ENCODE measurements at places on chromosomes 13 and 19.

DNA sequence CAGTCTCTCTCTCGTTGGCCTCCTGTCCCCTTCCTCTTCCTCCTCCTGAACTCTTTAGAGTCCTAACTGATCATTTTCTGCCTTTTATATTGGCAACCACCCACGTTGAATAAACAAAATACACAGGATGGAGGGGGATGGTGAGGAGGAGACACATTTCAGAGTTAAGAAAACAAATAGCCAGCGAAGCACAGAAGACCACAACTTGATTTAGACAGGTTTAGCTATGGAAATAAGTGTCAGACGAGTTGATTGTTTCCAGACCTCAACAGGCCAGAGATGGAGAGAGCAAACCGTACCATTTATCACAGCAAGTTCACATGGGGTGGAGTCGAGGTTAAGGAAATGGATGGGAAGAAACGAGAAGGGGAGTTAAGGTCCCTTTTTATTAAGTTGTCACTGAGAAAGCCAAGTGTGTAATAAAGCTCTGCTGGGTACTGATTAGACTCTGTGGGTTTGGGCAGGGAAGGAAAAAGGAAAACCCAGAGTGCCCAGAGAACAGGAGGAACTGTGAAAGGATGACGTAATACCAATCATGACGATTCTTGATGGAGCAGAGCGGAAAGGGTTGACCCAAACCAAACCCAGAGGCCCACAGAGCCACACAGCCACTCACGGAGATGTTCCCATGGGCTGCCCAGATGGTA is 11.1 kb upstream of the SERP2 start:
- no peak for DNase-seq

DNA sequence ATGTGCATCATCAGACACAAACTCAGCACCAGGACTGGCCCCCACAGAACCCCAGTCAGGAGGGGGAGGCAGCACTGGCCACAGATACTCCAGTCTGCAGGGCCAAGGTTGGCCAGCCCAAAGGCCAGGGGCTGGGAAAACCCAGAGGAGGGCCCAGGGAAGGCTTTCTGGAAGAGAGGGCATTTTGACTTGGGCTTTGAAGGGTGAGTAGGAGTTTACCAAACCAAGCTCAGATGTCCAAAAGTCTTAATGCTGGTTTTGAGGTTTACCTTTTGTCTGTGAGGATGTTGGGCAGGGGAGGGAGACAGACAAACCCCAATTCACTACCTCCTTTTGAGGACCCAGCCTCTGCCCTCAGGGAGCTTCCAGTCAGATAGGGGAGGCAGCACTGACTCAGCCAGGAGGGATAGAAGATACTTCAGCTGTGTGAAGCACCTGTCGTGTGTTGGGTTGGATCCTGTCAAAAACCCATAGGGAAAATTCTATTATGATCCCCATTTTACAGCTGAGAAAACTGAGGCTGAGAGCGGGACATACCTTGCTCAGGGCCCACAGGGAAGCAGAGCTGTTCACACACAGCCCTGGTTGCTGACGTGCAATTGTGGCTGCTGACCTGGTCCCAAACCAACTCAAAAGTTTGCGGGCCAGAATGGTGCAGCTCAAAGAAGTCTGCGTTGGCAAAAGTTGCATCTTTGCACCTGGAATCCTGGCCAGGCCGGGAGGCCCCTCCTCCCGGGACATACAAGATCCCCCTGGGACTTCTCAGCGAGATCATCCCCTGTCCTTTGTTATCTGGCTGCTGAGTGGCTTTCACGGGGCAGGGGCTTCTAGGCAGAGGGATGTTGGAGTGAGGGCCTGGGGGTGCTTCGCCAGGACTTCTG is 13.1 kb downstream of the CILP2 start:
- DNase-seq = no peak

- peak; percentile 97 for DNase-seq
Observed at GRCh38 chr19:52690369-52691214, 44.3 kb downstream of the ZNF611 start.

GRCh38 chr13:26406791-26407190 is 150.7 kb upstream of the WASF3 start:
- DNase-seq = no peak

GRCh38 chr19:30439310-30439709 is 67.1 kb downstream of the ZNF536 start:
- no peak for DNase-seq

DNA sequence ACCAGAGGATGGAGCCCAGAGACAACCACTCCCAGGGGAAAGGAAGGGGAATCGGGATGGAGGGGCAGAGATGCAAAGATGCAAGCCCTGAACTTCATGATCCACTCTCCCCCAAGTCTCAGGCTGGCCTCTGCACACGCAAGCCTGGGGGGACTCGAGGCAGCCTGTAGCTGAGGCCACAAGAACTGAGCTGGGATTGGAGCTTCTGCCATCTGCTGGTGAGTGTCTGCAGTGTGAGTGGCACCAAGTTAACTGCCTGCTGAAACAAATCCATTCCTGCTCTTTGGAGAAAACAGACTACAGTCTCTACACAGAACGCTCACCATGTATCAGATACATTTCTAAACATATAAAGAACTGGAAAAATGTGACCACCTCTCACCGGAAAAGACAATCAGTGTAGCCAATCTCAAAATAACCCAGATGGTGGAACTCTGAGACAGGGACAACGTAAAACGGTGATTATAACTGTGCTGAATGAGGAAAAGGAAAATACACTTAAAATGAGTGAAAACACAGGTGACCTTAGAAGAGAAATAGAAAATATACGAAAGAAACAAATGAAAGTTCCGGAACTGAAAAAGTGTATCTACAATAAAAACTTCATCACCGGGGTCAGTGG is 62.1 kb downstream of the KLF2 start:
- peak; percentile 85 for DNase-seq

DNA sequence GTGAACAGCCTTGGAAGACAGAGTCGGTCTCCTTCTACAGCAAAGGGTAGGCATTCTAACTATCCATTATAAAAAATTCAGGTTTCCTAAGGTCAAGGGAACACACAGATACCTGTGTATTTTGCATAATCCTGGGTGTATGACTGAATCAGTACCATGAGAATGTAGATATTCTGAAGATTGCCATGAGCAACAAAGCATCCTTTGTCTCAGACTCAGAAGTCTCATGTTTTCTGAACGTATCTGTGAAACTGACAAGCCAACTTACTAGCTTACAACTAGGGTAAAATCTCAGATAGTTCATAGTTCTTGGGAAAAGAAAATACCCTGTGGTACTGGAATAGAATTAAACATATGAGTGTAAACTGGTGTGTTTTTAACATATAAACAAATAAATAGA is 6.5 kb downstream of the ZNF566 start:
- DNase-seq = no peak

DNA sequence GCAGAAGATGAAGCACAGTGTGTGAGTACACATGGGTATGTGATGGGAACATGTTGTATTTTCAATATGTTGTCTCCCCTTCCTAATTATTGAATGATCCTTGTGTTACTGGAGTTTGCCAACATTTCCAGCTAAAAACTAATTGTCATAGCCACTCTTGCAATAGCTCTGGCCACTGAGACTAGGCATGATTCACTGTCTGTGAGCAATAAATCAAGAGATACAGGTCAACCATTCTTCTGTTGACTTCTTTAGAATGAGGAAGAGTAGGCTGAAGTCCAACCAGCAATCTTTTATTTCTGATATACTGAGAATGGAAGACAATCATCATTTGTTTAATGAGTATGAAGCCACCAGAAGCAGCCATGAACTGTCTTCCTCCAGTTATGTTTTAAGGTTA is 413.9 kb downstream of the SLITRK5 start:
- DNase-seq = no peak

DNA sequence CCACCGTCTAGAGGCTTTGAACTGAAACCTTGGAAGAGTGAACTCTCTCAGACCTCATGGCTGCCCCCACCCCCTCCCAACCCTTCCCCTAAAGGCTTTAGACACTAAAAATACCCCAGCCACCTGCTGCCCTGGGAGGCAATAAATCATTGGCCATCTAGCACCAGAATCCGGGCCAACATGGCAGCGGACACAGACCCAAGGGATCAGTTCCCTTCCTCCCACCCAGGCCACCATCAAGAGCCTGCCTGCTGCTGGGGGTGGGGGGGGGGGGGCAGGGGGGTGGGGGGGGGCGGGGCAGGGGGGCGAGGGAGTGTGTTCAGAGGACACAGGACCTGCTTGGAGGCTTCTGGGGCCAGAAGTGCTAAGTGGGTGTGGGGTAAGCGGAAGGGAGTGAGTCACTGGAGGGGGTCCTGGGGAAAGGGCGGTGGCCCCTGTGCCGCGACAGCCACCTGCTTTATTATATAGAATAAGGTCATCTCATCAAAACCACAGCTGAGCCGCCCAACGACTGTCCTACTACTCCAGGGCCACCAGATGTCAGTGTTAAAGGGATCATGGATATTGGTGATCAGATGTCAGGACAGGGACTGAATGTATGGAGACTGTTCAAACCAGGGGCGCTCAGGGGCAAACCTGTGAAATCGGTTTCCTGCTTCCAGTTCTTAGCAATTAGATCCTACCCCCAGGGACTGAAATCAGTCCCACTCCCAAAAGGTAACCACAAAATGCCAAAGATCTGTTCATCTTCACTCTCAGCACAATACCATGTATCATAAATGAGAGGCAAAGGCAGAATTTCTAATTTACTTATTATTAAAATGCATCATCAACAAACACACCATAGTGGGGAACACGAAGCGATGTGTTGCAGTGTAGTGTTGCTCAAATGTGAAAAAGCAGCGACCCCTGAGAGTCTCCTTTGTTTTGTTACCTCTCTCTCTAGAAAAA is 24.3 kb downstream of the ARL11 start:
- DNase-seq = peak; percentile 83

DNA sequence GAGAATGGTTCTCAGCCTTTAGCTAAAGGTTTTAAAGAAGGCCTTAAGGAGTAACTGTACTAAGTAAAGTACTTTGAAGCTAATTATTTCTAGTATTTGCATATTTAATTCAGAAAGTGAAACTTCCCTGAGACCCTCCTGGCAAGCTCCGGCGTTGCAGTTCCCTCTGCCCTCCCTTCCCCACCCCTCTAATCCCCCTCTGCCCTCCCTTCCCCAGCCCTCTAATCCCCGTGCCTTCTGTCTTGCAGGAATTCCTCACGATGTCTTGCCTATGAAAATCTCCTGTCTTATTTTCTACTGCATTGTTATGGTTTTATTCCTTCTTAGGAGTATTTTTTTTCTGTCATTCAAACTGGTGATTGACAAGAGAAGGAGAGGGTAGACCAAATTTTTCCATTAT is 236.9 kb downstream of the COL4A1 start:
- DNase-seq = no peak

GRCh38 chr19:12230751-12231733 is 63.6 kb downstream of the ZNF44 start:
- DNase-seq = no peak

DNA sequence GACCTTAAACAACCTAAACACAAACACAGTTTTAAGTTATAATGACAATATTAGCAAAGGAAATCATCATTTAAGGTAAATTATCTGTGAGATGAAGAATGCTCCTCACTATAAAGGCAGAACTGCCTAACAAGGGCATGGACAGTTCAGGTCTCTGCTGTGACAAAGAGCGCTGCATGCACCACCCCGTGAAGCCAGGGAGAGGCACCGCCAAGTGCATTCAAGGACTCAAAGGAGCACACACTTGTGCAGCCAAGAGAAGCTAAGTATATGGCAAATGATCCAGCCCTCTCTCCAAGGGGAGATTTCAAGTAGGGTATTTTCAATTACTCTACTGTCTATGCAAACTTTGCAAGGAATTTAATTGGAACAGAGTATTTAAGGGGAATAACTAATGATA is 126.0 kb downstream of the RAP2A start:
- no peak for DNase-seq

- no peak for DNase-seq
Observed at GRCh38 chr19:4324228-4324627, 14.4 kb downstream of the STAP2 start.

DNA sequence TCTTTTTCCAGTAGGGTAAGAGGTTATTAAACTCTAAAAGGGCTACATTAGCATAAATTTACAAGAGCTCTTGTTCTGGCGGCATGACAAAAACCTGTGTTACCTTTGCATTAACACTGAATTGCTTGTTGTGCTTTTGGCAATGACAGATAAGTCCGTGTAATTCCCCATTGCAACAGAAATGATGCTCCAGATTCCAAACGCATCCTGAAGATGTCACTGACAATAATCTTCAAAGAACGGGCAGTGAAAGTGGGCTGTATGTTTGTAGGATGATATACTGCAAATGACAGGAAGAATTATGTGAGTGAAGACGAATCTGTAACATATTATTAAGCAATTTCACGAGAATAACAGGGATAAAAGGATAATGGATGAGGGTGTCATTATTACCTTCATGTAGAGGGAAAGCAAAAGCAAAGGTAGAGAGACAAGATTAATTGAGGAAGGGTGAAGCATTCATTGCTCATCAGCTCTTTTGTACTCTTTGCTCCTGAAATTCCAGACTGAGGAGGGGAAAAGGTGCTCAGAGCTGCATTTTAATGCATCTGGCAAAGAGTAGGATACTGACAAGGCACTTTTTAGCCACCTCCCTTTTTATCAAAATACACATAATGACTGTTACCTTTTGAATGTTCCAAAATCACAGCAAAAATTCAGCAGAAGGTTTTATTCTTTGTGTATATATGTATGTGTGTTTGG is 38.5 kb upstream of the MAB21L1 start:
- DNase-seq = no peak

- DNase-seq = no peak
Observed at GRCh38 chr13:98676239-98676638, 76.2 kb downstream of the SLC15A1 start.

GRCh38 chr13:46962281-46962941 is 65.6 kb upstream of the HTR2A start:
- DNase-seq = no peak

DNA sequence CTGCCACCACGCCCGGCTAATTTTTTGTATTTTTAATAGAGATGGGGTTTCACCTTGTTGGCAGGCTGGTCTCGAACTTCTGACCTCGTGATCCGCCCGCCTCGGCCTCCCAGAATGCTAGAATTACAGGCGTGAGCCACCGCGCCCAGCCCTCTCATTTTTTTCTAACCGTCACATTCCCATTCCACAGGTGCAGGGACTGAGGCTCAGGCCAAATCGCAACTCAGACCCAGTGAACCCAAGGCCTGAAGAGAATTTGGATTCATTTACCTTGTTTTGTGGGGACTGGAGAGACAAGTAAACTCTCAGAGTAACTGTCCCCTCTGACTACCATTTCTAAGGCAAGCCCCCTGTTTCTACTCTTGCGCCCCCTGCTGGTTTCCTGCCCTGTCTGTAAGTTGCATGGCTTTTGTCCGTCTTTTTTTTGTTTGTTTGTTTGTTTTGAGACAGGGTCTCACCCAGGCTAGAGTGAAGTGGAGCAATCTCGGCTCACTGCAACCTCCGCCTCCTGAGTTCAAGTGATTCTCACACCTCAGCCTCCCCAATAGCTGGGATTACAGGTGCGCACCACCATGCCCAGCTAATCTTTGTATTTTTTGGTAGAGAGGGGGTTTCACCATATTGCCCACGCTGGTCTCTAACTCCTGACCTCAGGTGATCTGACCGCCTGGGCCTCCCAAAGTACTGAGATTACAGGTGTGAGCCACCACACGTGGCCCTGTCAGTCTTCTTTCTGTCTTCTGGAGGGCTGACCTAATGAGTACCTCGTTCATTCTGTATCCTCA is 2.3 kb upstream of the STRN4 start:
- peak; percentile 93 for DNase-seq

Data from endodermal cell (in vitro differentiated cells).